ENCODE measurements at places on chromosomes 12 and 14.

DNA sequence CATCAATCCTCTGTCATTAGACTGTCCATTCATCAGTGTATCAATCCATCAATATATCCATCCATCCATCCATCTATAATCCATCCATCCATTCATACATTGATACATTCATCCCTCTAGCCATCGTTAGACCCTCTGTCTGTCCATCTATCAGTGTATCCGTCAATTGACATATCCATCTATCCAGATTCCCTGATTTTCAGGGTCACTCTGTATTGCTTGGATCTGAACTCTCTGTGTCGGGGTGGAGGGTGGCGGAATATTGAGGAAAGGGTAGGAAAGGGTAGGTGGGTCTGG is 17.1 kb downstream of the SDSL start:
- DNase-seq = no peak

GRCh38 chr12:64450711-64451486 is 1.0 kb upstream of the TBK1 start:
- peak; percentile 39 for DNase-seq

GRCh38 chr12:52949413-52950331 is 754 bp downstream of the KRT18 start:
- DNase-seq = peak; percentile 45

DNA sequence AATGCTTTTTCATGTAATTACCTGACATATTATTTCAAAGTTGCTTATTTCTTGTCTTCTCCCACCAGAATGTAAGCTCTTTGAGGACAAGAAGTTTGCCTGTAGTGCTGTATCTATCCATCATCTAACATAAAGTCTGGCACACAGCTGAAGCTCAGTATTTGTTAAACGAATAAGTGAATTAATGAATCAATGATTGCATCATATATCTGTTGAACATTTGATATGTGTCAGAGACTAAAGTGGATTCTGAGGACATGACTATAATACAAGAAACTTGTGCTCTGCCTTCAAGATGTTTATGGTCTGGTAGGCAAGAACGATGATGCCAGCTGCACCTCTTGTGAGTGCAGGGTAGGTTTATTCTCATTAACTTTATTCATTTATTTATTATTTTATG is 115.4 kb upstream of the SCAF11 start:
- DNase-seq = no peak

DNA sequence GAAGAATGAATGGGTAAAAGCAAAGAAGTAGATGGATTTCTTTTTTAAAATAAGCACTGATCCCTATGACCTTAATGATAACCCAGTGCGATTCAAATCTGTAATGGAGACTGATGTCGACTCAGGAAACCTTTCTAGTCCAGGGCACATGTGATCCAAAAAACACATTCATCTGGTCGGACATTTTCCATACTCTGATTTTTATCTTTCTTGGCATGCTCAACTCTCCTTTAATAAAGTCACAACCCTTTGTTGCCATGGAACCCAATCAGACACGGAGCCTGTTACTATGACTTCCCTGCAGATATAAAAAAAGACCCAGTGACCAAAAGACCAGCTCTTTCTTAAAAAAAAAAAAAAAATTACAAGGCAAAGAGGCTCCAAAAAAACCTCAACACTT is 27.9 kb downstream of the TMCC3 start:
- no peak for DNase-seq

DNA sequence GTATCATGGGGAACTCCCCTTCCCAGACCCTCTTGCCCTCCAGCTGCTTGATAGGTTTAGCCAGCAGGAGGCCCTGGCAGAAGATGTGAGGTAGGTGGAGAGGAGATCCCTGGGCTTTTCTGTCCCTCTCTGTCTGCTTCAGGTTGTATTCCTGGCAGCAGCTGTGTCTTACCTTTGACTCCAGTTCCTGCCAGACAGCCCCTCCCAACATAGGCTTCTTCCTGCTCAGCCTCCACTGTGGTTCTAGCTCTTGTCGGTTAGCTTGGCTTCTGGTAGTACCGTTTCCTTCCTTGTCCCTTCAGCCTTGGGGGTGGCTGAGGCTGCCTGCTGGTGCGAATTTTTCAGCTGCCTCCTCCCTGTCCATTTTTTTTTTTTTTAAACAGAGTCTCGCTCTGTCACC is 215.7 kb upstream of the CRY1 start:
- DNase-seq = no peak

DNA sequence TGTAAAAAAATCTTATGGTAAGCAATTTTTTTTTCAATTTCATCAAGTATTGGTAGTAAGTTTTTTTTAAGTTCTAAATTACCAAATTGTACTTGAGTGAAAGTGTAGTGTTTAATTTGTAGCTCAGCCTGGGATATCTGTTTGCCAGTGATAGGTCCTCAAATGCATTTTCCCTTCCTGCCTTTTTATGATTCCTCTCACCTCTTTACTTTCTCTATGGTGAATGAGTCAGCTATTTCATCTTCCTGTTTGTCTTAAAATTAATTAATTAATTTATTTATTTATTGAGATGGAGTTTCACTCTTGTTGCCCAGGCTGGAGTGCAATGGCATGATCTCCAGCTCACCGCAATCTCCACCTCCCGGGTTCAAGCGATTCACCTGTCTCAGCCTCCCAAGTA is 10.6 kb downstream of the SRP54 start:
- no peak for DNase-seq

GRCh38 chr14:67949771-67950170 is 130.2 kb downstream of the RAD51B start:
- DNase-seq = no peak

DNA sequence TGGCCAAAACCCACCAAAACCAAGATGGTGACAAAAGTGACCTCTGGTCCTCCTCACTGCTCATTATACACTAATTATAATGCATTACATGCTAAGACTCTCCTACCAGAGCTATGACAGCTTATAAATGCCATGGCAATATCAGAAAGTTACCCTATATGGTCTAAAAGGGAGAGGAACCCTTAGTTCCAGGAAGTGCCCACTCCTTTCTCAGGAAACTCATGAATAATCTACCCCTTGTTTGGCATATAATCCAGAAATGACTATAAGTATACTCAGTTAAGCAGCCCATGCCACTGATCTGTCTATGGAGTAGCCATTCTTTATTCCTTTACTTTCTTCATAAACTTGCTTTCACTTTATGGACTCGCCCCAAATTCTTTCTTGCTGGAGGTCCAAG is 43.0 kb upstream of the FUT8 start:
- DNase-seq = no peak

GRCh38 chr12:11976005-11976404 is 94.7 kb upstream of the BCL2L14 start:
- no peak for DNase-seq

DNA sequence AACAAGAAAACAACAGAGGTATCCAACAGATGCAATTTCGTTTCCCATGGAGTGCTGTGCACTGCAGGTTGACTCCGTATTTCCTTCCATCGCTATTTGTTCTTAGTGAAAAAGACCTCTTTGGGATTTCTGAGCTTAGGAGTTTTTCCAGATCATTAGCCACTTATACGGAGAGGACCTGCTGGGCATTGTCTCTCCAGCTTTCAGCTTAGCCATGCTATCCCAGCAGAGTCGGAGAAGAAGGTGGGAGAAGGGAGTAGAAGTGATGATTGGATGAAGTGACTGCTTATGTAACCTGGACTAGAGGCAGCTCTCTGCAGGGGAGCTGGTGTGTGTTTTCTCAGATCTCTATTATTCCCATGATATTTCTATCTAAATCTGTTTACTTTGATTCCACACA is 737.7 kb downstream of the DIO2 start:
- DNase-seq = no peak

GRCh38 chr12:108933949-108934348 is 54.1 kb downstream of the DAO start:
- no peak for DNase-seq

DNA sequence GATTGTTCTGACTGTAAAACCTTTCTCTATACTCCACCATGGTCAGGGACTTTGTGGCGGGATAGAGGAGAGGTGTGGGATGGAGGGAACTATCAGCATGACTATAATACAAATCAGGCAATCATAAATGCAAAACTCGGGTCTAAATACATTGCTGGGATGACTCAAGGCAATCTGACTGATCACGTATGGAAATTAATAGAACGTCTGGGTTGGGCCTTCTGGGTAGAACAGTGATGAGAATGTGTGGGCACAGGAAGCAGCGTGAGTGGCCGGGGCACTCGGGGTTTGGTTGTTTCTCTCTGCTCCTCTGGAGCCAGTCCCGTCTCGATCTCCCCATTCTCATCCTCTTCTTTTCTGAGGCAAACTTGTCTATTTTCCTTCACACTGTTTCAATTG is 485.8 kb downstream of the VRK1 start:
- no peak for DNase-seq

DNA sequence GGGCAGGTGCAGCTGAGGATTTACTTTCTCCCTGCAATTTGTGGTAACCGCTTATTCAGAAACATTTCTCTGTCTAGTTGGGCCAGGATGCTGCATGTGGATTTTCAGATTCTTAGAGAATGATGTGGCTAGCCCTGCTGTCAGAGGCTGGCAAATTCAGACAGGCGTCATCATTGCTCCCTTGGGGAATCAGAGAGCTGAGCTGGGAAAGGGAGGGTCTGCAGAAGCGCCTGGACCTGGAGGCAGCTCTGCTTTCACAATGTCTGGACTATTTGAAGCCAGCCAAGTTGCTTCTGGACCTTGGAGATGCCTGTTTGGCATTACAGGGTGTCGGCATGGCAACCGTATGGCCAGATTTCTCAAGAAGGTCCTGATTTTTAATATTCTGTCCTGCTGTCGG is 3.4 kb downstream of the GALNT16 start:
- peak; percentile 8 for DNase-seq

- DNase-seq = peak; percentile 38
These were observed 4.0 kb downstream of the CHD4 start for GRCh38 chr12:6603095-6603567.

GRCh38 chr12:52969166-52969795 is 20.4 kb downstream of the KRT18 start:
- DNase-seq = no peak

- DNase-seq = no peak
These were observed 14.3 kb downstream of the JDP2 start for GRCh38 chr14:75442166-75442565.

DNA sequence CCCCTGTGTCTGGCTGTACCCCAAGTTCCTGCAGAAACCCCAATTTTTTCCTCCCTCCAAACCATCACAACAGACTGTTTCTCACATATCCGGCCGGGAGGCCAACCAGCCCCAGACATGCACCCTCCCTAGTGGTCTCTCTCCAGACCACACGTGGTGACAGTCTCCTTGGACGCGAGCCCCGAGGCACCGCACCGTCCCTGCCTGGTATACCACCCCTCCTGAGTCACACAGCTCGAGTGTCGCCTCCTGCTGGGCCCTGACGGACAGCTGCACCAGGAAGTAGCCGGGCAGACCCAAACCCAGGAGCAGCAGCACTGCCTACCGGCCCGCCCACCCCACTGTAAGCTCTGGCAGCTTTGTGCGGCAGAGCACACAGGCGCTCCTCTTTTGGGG is 97.4 kb downstream of the RFLNA start:
- DNase-seq = peak; percentile 30

GRCh38 chr14:93897476-93897845 is 29.7 kb upstream of the FAM181A start:
- DNase-seq = no peak

GRCh38 chr14:92471919-92472318 is 41.7 kb upstream of the RIN3 start:
- no peak for DNase-seq

Measured in NCI-H1417 (cell line).